Lung (tissue), 17 donors: ENCODE measurements at places on chromosomes 2 and 18. TPM values are rescaled to one million over a fixed set of nuclear protein-coding genes. Genes with fewer than 3 reads are reported as not detected.

The AQP4 gene
- 140 TPM for polyA plus RNA-seq

The UGT1A4 gene
- polyA plus RNA-seq: 0.02 TPM

The GALNT3 gene
- polyA plus RNA-seq: 15.4 TPM

The SIX3 gene
- not detected for polyA plus RNA-seq

The CYP26B1 gene
- polyA plus RNA-seq: 1.1 TPM

The EVA1A gene
- 102 TPM for polyA plus RNA-seq

The EVX2 gene
- polyA plus RNA-seq: not detected

GRCh38 chr2:74228772-74229171 is 30.4 kb downstream of the MTHFD2 start:
- no peak for DNase-seq

- DNase-seq: peak; percentile 50
Measured at GRCh38 chr18:8982416-8983183, 119.9 kb upstream of the NDUFV2 start.

DNA sequence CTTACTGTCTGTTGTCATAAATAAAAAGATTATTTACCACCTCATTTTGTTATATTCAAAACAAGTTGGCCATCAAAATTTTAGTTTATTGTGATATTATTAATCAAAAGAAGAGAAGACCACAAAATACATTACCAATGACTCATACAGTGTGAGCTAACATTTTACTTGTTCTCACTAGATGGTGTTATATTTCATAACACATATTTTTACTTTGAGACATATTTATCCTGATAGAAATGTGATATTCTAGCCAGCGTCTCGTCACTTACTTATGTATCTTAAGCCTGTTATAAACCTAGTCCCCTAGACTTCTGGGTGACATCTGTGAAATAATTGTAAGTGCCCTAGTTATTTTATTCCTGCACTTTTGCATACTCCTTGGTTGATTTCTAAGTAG is 263.2 kb downstream of the CDH7 start:
- DNase-seq: no peak

- DNase-seq: no peak
Measured at GRCh38 chr2:219609149-219609750, 11.6 kb downstream of the STK11IP start.

- DNase-seq: peak; percentile 61
Measured at GRCh38 chr18:37666451-37666850, 100.9 kb upstream of the CELF4 start.

DNA sequence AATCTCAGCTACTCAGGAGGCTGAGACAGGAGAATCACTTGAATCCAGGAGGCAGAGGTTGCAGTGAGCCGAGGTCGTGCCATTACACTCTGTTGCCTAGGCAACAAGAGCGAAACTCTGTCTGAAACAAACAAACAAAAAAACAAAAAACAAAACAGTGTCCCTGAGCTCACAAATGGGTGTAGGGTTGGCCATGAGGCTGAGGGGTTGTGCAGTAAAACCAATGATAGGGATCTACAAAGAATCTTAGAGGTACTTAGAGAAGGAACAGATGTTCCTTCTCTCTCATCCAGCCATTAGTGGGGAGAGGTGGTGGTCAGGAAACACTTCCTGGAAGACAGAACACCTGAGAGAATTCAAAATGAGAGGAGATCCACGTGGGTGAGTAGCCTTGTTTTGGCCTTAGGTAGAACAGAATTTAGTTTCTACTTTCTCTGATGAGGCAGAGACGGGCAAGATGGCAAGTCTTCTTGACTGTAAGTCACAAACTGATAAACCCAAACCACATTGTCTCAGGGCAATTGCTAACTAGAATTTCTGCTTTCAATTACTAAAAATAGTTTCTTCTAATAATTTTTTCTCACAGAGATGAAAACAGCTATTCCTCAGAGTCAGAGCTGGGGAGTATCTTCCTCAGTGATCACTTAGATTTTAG is 61.5 kb upstream of the PPM1B start:
- DNase-seq: no peak

DNA sequence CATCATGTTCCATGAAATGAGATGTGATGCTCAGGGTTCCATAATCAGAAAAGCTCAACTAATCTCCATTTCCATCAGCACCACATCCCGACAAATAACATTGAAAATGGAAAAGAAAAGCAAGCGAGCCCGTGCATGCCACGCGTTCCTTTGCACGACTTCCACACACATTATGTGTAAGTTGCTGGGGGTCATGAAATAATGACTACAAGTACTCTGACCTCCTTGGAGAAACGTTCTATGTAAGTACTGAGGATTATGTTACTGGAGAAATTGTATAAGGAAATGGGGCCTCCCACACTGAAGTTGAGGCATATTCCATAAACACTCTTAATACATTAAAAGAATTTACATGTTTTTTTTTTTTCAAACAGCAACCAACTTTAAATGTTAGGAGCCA is 38.3 kb downstream of the CCBE1 start:
- no peak for DNase-seq

GRCh38 chr2:222232372-222232771 is 66.4 kb downstream of the PAX3 start:
- DNase-seq: no peak

DNA sequence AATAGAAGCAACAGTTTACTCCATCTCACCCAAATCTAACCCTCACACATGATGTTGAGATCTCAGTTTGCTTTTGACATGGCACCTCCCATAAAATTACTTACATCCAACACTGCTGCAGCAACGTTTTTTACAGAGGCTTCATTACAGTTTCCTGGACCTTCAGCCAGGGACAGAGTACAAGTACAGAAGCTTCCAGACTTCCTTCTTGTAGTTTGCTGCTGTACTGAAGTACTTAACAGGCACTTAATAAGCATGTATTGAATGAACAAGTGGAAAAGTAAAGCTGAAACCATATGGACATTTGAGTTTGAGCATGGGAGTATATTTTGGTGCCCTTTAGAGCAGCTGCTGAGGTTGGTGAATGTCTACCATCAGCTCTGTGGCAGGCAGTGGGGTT is 514.2 kb downstream of the PTPRM start:
- DNase-seq: no peak
